ENCODE measurements at places on chromosomes 3 and 15.

GRCh38 chr3:52779011-52779836, 1.8 kb downstream of the ITIH1 start:
- no peak for DNase-seq

- DNase-seq, result no peak
Measured at GRCh38 chr3:68403741-68404140, 528.6 kb downstream of the TAFA4 start.

GRCh38 chr3:167843886-167844285, 108.4 kb downstream of the SERPINI1 start:
- no peak for DNase-seq

GRCh38 chr15:90869140-90869541, 753 bp downstream of the FURIN start:
- no peak for DNase-seq

- no peak for DNase-seq
Measured at GRCh38 chr3:46261926-46262594, 19.8 kb downstream of the CCR3 start.
